WTC11 (cell line): ENCODE measurements at places on chromosomes 2 and 18.

- no peak for DNase-seq
These were observed 34.7 kb upstream of the MARCHF7 start for GRCh38 chr2:159677654-159678053.

- no peak for DNase-seq
These were observed 103.4 kb upstream of the RASGRP3 start for GRCh38 chr2:33372940-33373553.

- DNase-seq, result no peak
These were observed 425.7 kb downstream of the LRATD1 start for GRCh38 chr2:15058015-15058720.

GRCh38 chr18:13218368-13218991 lies at the start of gene LDLRAD4:
Gene LDLRAD4, plus strand, starts transcription at chr18:13218760.
- no peak for DNase-seq

DNA sequence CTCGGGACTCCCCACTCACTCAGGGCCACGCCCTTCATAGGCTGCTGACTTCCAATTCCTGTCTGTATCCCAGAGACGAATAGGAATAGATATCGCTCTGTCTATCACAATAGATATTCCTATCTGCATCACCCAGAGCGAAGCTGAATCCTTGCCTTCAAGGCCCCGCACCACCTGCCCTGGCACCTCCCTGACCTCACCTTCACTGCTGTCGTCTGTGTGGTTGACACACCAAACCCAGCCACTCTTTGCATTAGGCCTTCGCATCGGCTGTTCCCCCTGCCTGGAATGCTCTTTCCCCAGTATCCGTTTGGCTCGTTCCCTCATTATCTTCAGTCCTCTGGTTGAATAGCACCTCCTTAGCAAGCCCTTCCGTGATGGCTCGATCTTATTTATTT lies 43.5 kb downstream of the ATOH8 start:
- no peak for DNase-seq

DNA sequence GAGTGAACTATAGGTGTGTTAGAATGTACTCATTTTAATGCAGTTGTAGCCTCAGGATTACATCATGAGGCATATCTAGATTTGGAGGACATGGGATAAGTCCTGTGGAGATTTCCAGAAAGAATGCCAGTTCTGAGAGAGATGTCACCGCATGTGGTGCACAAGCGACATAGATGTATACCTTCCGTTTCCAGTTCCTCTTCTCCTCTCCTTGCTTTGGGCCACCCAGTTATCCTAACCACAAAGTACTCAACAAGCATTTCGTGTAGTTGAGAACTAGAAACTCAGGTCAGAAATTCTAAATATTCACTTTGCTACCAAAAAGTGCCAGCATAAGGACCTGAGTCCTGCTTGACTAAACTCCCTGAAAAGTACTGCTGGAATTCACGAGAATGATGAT lies 66.5 kb downstream of the KCTD18 start:
- no peak for DNase-seq

- no peak for DNase-seq
These were observed 124.2 kb downstream of the CABYR start for GRCh38 chr18:24263050-24263449.

DNA sequence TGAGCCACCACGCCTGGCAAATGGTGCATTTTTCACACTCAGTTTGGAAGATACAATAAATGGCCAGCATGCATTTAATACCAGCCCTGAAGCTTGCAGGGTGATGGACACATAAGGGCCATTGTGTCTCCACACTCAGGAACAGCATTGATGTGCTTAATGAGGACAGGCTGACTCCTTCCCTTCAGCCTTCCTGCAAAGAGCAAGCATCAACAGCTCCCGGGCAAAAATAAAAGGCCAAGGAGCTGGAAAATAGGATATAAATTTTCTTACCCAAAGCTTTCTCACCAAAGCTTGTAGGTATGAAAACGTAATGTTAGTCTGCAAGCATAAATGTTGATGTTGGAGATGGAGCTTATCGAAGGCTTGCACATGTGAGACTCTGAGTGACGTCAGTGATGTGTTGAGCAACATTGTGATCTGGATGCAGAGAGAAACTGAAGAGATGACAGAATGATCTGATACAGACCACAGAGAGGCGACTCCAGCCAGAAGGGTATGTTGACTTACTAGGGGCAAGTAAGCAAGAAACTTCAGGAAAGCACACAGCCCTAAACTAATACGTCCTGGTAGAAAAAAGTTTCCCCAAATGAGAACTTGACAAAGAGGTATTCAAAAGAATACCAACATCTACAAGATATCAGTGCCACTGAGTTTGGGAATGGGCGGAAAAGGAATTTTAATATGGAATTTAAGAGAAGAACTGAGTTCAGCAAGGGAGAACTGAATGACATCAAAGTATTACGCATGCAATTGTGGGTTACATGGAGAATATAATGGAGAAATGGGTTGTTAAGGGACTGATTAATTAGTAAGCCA lies 256.5 kb downstream of the TGIF1 start:
- no peak for DNase-seq

GRCh38 chr2:10493075-10493633 lies 45.0 kb upstream of the ODC1 start:
- no peak for DNase-seq

DNA sequence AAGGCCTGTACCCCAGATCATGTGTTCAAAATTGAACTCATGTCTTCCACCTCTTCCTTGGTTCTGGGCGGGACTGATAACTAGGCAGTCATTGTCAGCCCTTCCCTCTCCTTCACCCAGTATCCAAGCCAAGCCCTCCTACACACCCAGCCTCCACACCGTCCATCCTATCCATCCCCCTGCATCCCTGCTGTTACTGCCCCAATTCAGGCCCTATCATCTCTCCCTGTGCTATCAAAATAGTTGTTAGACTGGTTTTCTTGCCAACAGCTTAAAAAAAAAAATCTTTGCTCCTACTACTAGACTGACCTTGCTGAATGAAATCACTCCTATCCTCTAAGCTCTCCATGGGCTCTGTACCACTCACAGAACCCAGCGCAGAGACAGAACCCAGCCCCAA lies 32.8 kb downstream of the TGFA start:
- DNase-seq, result no peak

DNA sequence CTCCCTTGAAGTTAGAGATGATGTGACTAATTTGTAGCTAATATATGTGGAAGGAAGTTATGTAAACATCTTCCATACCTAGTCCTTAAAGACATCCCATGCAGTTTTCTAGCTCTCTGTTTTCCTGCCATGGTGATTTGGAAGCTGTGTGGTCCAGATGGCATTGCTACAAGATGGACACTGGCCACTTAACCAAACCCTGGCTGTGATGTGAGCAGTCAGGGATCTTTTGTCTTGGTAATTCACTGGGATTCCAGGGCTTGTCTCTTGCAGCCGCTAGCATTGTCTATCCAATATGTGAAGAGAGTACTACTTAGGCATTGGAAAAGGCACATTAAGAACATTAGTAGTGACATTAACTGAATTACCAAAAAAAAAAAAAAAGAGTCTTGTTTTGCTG lies 139.9 kb upstream of the DOCK10 start:
- DNase-seq, result peak; percentile 36

DNA sequence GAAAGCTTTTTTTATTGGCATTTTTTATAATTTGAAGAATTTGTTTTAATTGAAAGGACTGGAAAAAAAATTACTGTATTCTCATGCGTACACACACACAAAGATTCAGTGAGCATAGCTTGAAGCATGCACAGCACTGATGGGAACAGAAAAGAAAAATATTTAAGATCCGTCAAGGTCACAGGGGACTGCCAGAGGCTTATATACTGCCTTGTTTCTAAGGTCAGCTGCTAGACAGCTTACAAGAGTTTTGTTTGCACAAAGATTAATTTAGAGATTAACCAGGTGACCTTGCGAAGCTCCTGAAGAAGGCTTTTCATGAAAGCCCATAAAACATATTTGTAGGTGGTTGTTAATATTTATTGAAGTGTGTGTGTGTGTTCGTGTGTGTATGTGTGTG lies 396.3 kb downstream of the TRIB2 start:
- no peak for DNase-seq

- DNase-seq, result no peak
These were observed 56.5 kb upstream of the TTC39C start for GRCh38 chr18:23958036-23958435.

- DNase-seq, result no peak
These were observed 10.7 kb downstream of the PSTPIP2 start for GRCh38 chr18:46061387-46061786.

DNA sequence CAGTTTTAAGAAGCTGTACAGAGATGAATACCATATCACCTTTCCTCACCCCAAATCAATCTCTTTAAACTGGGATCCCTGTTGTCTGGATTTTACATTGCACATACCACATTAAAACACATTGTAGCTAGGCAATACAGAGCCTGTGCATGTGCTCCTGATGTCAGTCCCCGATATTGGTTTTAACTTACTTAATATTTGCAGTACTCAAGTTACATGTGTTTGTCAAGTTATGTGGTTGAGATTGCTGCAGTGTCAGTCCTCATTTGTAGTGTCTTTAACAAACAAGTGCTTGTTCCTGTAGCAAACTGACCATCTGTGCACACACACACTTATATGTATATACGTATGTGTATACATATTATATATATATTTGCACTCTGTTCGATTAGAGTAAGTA lies 10.4 kb upstream of the UBE2E3 start:
- no peak for DNase-seq

- no peak for DNase-seq
These were observed 4.3 kb downstream of the DCTN1 start for GRCh38 chr2:74375838-74376237.

DNA sequence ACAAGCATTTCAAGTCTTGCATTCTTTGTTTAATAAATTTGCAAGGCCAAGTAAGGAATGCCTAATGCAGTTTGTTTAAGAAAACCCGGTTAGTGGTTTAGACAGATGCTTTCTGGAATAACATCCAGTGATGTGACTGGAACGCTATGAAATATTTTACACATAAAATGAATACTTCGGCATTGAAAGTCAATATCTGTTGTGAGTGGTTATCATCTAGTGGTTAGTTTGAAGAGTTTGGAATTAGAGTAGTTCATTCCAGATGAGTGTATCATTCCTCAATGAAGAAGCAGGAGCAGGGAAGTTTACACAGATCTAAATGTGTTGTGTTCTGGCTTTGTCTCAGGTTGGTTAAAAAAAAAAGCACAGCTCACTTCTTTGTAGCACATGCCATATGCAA lies 608.0 kb upstream of the PIK3C3 start:
- DNase-seq, result no peak

DNA sequence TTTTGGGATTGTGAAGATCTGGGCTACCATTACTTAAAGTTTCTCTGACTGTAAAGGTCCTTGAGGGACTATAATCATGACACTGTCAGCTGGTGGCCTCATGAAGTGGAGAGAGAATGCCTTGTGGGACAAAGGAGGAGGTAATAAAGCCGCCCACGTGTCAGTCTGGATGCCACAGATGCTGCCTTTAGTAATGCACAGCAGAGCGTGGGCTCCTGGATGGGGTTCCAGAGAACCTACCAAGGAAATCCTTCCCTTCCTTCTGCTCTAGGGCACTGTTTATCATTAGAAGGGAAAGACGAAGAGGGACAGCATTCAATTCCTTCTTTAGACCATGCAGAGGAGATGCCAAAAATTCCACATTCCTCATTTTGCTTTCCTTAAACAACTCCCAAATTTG lies 63.5 kb downstream of the COL5A2 start:
- no peak for DNase-seq
